Calu3 (cell line): ENCODE measurements at places on chromosomes 12 and 14. TPM values are rescaled to one million over a fixed set of nuclear protein-coding genes. Genes with fewer than 3 reads are reported as not detected.

GRCh38 chr12:388012-388411 lies 1.1 kb downstream of the KDM5A start:
- DNase-seq: no peak
- peak overlapping the region; percentile 90 for H3K27ac ChIP-seq
- H3K4me1 ChIP-seq: peaks cover 10% of the 10 kb centered on the region
- H3K36me3 ChIP-seq: peaks cover 50% of the 10 kb centered on the region

Gene TSHR
- total RNA-seq: not detected in 2 replicates

DNA sequence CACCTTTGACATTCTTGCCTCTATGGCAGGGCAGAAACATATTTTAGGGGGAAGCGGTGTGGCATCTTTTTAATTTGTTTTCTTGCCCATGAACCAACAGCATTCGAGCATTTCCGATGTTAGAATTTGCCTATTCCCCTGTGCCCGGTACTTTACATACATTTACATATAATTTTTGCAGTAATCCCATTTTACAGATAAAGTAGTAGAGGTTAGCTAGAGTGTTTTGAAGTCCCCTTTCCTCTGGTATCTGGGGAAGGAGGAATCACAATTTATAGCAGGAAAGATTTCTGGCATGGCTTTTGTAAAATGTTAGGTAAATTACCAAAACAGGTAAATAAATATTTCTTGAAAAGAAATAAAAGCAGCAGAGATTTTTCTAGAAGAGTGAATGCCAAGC lies 1.6 kb downstream of the BORCS5 start:
- peak overlapping the region; percentile 96 for H3K27ac ChIP-seq
- peaks cover 20% of the 10 kb centered on the region for H3K36me3 ChIP-seq
- H3K27me3 ChIP-seq: no peaks in the 10 kb centered on the region
- peak overlapping the region; percentile 82 for H3K4me3 ChIP-seq

Gene KRT71
- total RNA-seq: not detected in 2 replicates

Gene FBLN5
- total RNA-seq: 0.39 and 0.90 TPM in 2 replicates

Gene SLC39A5
- total RNA-seq: 0.98 TPM in 1 of 2 replicates, not detected in the other

DNA sequence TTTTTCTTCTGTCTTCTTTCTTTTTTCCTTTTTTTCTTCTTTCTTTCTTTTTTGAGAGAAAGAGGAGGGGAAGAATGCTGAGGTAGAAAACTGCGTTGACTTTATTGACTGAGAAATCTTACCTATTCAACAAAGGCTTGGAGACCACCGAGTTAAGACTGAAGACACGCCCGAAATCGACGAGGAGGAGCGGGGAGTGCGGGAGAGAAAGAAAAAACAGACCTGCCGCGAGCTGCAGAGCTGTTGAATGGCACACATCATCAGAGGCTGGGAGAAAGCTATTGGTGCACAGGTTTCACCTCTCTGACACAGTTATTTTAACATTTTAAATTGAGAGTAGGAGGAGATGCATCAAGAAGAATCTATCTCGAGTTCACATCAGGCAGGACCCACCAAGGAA lies 5.1 kb downstream of the ASCL1 start:
- H3K27ac ChIP-seq: no peak overlapping the region
- no peaks in the 10 kb centered on the region for H3K36me3 ChIP-seq
- no peak overlapping the region for H3K4me3 ChIP-seq
- H3K4me1 ChIP-seq: peaks cover 11% of the 10 kb centered on the region

Gene SMIM41
- not detected in 2 replicates for total RNA-seq

Gene ARHGAP5
- 113 and 132 TPM in 2 replicates for total RNA-seq

Gene MIP
- not detected in 2 replicates for total RNA-seq

GRCh38 chr12:11433664-11434063 lies 38.3 kb upstream of the PRB2 start:
- no peaks in the 10 kb centered on the region for H3K36me3 ChIP-seq
- DNase-seq: no peak
- H3K4me3 ChIP-seq: no peak overlapping the region
- no peak overlapping the region for H3K27ac ChIP-seq
- H3K27me3 ChIP-seq: peaks cover 66% of the 10 kb centered on the region

GRCh38 chr12:101714877-101715444 lies 17.5 kb downstream of the CHPT1 start:
- no peaks in the 10 kb centered on the region for H3K27me3 ChIP-seq
- DNase-seq: no peak
- H3K36me3 ChIP-seq: peaks cover 4% of the 10 kb centered on the region
- no peaks in the 10 kb centered on the region for H3K4me1 ChIP-seq
- no peak overlapping the region for H3K4me3 ChIP-seq

DNA sequence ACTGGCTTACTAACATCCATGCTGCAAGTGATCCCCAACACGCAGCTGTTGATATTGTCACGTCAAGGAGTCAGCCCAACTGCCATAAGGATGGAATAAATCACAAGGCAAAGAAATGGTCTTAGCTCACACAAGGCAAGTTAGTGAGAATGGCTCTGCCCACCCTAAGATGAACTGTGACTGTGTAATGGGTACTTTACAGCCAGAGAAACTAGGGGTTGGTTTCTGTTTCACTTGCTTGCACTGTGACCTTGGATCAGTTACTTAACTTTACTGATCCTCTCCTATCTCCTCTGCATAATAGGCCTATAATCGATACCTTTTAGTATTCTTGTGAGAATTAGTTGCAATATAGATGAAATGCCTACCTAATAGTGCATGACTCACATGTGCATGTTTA lies 52.2 kb upstream of the ANO2 start:
- H3K36me3 ChIP-seq: no peaks in the 10 kb centered on the region
- H3K27me3 ChIP-seq: peaks cover 44% of the 10 kb centered on the region
- H3K4me3 ChIP-seq: no peak overlapping the region
- DNase-seq: no peak
- no peak overlapping the region for H3K27ac ChIP-seq

- no peaks in the 10 kb centered on the region for H3K4me1 ChIP-seq
- H3K27me3 ChIP-seq: no peaks in the 10 kb centered on the region
- no peak overlapping the region for H3K4me3 ChIP-seq
Measured at GRCh38 chr12:112967306-112967705, 11.0 kb upstream of the OAS2 start.

DNA sequence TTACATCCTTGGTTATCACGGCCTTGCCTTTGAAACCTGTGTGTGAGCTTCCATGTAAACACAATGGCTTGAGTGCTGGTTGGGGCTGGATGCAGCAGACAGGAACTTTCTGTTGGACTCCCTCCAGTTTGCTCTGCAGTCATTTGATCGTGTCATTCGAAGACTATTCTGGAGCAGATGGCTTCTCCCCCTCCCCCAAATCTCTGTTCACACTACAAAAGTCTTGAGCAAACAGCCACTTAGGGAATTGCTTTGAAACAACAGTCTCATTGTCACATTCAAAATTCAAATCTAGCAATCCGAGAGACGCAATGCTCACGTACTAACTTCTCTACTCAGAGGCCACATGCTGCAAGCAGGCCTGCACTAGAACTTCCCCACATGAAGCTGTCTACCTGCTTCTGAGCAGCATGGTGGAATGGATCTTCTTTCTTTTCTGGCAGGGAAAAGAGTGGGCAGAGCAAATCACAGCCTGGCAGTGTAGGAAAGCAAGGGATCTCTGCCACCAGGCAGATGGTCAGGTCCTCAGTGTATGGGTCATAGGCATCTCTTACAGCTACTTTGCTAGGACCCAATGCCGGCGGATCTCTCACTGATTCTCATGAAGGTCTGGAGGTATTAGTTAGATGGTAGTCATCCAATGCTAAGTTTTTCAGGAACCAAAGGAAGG lies 214.2 kb downstream of the PPM1H start:
- H3K4me3 ChIP-seq: no peak overlapping the region
- H3K4me1 ChIP-seq: peaks cover 64% of the 10 kb centered on the region
- DNase-seq: no peak
- peak overlapping the region; percentile 50 for H3K27ac ChIP-seq
- no peaks in the 10 kb centered on the region for H3K27me3 ChIP-seq

DNA sequence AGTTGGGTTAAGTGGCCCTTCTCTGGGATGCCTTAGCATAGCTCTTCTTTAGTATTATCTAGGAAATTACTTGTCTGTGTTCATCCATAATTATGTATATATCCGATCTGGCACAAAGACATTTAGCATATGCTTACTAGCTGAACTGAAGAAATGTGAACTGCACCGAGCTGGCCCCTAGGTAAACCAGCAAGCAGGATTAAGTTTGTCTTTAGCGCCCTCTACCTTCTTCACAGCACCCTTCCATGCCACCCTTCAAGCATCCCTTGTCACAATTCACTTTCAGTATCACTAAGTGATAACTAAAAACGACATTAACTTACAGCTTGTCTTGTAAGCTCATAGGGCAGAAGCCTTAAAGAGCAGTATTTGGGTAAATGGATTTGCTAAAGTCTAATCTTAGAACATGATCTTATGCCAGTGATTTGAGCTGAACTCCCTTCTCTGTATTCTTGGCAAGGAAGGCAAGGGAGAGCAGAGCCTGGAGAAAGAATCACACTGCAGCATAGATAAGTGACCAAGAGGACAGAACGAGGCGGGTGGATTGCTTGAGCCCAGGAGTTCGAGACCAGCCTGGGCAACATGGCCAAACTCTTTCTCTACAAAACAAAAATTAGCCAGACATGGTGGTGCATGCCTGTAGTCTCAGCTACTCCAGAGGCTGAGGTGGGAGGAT lies 2.6 kb upstream of the HAL start:
- peak; percentile 54 for DNase-seq
- H3K27me3 ChIP-seq: no peaks in the 10 kb centered on the region
- peaks cover 33% of the 10 kb centered on the region for H3K4me1 ChIP-seq
- no peaks in the 10 kb centered on the region for H3K36me3 ChIP-seq
- no peak overlapping the region for H3K27ac ChIP-seq
- no peak overlapping the region for H3K4me3 ChIP-seq

Gene C12orf60
- total RNA-seq: 0.95 and 1.2 TPM in 2 replicates

- no peak overlapping the region for H3K27ac ChIP-seq
- no peak for DNase-seq
- H3K27me3 ChIP-seq: no peaks in the 10 kb centered on the region
- peaks cover 21% of the 10 kb centered on the region for H3K36me3 ChIP-seq
Measured at GRCh38 chr12:46377678-46378077, 5.1 kb upstream of the SLC38A2 start.

DNA sequence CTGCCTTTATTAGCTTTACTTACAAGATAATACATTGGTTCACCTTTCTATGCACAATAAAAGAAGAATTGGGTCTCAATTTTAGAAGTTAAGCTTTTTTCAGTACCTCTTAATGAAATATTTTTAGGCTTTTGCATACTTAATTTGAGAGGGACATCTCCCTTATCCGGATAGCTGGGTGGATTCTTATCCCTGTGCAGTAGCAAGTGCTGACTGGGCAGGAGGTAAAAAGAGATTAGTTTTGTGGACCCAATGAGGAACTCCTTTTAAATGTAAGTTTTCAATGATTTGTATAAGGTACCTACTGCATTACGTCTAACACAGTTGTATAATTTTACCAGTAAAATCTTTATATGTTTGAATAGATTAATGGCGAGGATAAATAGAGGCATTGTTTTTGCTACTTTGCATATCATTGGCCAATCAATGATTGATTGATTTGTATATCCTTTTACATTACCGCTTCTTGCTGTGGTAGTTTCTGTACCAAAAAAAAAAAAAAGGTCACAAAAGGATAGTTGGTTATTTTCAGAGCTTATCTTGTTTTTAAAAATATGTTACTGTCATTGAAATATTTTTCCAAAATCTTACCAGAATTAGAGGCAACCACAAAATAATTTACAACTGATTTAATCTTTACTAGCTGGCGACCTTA lies 2.2 kb downstream of the CPSF6 start:
- H3K36me3 ChIP-seq: peaks cover 26% of the 10 kb centered on the region
- H3K27ac ChIP-seq: no peak overlapping the region
- DNase-seq: no peak
- H3K4me1 ChIP-seq: peaks cover 28% of the 10 kb centered on the region
- H3K4me3 ChIP-seq: peak overlapping the region; percentile 98
- no peaks in the 10 kb centered on the region for H3K27me3 ChIP-seq

Gene AQP5
- total RNA-seq: 51.9 and 54.2 TPM in 2 replicates
